ELF-1 (cell line): ENCODE measurements at places on chromosomes 7 and 10.

DNA sequence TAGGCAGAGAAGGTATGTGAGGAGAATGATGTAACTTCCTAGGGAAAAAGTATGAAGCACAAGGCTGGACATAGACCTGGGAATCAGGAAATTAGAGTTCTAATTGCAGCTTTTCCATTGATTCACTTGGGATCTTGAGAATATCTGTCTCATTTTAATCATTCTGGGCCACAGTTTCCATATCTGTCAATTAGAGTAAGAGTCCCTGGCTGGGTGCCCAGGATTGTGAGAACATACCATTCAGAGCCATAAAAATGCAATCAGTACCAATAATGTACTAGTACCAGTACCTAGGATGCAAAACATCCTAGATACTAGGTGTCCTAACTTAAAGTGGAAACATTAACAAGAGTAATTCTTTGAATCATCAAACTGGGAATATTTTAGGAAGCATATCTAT lies 29.6 kb downstream of the CAV1 start:
- DNase-seq, result no peak

GRCh38 chr10:58070956-58071355 lies 196.7 kb downstream of the IPMK start:
- no peak for DNase-seq

- DNase-seq, result no peak
These were observed 33.4 kb upstream of the COBL start for GRCh38 chr7:51349820-51350545.

DNA sequence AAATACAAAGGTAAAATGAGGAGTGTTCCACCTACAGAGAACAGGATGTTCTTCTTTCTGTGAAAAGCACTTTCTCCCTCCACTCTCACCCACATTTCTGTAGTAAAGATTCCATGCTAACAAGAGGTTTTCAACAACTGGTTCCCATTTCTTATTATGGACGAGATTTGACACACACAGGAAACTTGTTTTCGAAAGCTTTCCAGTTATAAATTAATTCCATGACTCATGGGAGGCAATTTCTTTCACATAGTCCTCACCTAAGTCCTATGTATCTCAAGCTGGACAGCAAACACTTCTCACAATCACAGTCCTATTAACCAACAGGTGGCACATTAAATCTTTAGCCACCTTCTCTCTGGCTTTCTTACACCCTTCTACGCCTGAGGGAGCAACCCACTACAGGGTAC lies 24.5 kb downstream of the RAPGEF5 start:
- DNase-seq, result no peak
